ENCODE measurements at places on chromosomes 5 and 9.

DNA sequence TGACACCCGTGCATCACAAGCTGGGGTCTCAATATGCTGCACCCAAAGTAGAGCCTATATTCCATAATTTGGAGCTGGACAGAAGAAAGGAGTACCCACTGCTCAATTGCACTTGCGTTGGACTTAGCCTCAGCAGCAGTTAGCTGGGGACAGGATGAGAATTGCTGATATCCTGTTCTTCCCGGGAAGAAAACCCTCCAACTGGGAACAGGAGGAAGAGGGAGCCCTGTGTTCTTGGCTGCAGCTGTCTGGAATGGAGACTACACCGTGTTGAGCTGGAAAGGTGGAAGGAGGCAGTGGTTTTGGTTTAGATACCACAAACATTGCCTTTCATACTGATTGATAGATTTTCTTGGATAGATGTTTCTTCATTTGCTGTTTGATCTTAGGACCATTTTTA lies 24.6 kb downstream of the CNTLN start:
- DNase-seq, result no peak

DNA sequence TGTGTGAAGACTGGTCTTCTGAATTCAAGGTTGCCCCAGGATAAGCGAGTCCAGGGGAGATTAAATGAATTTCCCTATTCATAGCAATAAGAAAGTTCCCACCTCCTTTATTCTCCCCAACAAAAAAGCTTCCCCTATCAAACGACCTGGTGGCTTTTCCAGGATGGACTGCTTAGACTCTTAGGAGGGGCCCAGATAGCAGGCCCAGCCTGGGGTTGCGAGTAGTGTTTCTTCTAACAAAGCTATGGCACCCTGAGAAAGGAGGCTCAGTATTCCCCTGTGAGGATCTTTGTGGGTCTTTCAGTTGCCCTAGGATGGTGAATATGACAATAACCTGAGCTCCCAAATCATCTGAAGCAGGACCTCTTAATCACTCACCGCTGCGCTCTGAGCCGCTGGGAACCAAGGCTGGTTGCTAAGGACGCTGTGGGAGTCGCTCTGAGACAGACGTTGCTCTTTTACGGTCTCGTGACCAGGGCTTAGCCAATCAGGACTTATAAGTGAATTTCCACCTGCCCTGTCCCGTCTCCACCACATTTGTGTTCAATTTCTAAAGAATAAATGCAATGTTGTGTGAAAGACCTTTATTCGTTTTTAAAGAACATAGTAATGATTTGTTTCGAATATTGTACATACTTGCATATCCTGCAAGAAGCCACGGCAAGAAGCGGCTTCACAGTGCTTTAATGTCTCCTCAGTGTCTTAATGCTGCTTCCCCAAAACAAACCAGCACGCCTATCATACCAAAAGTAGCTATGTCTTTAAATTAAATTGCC lies at the start of gene TMEM232:
Gene TMEM232 (minus strand): TSS at position 423 of the 776 bp plus-strand sequence. CDS start 59,319 bp downstream, outside the sequence.
- DNase-seq, result peak; percentile 82

DNA sequence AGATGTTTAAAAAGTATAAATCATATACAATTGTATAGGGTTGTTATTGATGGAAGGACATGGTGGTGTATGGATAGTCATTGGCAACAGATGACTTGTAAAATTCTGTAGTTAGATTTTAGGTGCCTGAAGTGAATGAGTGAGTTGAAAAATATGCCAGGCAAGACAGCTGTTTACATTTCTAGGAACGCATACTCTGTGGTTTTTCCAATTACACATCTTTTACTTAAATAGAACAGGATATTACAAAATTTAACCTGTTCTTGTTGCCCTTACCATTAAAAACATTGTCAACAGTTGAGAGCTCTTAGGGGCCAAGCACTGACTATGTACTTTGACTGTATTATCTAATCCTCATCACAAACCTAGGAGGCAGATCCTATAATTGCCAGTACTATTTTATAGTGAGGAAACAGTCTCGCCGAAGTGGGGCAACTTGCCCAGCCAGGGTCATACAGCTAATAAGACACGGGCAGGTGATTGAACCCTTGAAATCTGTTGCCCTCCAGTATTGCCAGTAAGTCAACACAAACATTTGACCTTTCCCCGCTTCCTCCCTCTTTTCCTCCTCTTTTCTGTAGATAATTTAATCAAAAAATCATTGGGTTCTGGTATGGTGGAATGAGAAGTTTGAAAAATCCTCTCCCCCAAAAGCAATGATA lies 88.6 kb downstream of the MACROH2A1 start:
- no peak for DNase-seq

- DNase-seq, result no peak
Measured at GRCh38 chr5:56085193-56085592, 90.4 kb upstream of the IL6ST start.

- no peak for DNase-seq
Measured at GRCh38 chr9:94981723-94982090, 255.2 kb downstream of the AOPEP start.

- peak; percentile 24 for DNase-seq
Measured at GRCh38 chr9:26954050-26954508, 2.1 kb upstream of the IFT74 start.

GRCh38 chr5:97838214-97838613 lies 655.2 kb upstream of the RIOK2 start:
- no peak for DNase-seq

- DNase-seq, result no peak
Measured at GRCh38 chr9:87874304-87874623, 8.4 kb upstream of the SPATA31E1 start.

DNA sequence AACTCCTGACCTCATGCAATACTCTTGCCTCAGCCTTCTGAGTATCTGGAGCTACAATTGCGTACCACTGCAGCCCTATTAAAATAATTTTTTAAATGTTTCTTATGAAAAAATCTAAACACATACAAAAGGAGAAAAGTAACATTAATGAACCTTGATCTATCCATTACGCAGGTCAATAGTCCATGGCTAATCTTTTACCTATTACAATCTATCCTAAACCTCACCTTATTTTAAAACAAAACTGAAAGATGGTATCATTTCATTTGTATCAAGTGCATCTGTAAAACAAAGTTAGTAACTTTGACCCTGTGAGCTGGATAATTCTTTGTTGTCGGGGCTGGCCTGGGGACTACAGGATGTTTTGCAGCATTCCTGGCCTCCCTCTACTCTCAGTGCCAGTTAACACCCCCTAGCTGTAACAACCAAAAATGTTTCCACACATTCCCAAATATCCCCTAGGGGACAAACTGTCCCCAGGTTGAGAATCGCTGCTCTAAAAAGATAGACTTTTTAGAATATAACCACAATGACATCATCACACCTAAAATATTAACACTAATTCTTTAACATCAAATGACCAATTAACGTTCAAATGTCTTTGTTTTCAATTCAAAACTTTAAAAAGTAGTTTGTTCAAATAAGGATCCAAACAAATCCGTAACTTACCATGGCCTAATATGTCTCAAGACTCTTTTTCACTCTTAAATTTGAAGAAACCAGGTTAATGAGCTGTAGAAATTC lies 54.8 kb downstream of the RNF38 start:
- DNase-seq, result no peak

DNA sequence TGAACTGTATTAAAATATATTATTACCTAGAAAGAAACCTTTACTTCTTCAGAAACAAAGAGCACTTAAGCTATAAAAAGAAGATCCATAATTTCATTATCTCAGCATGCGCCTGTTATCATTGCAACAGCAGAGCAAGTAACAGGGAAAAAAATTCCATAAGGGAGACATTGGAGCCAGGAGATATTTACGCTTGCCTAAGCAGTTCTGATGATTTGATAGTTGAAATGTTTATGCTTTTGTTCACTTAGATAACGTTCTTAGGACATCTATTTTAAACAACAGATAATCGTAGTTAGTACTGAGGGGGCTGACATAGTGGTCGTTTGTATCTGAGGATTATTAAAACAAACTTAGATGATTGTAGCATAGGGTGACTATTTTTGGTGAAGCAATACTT lies 252.5 kb downstream of the NNT start:
- DNase-seq, result no peak

- no peak for DNase-seq
Measured at GRCh38 chr5:91383956-91384300, 811 bp upstream of the ARRDC3 start.

- DNase-seq, result no peak
Measured at GRCh38 chr5:98103807-98104206, 669.7 kb upstream of the RGMB start.

DNA sequence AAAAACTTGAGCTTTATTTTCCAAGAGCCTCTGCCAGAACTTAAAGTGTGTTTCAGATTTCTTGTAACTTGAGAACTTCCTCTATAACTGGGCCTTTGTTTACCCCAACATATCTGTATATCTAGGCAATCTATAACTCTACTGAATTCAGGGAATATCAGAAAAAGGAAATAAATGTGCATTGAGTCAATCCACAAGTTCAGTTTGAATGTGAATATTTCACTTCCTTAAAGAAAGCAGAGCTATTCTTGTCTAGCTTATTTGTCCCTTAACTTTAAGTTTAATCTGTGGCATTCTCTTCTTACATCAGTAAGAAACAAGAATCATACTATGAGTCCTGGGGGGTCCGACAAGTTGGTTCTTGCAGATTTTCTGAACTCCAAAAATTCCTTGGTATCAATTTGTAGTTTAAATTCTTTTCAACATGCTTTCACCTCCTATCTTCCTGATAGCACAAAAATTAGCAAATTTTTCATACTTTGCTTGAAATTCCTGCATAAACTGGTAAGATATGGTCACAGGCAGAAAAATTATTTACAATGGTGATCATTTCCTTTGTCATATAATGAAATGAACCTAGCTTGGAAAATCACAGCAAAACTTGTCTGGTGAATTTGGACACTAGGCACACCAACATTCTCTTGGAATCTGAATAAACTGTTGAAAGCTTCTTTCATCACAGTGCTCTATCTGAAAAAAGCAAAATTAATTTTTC lies 19.8 kb upstream of the ITGA1 start:
- no peak for DNase-seq

DNA sequence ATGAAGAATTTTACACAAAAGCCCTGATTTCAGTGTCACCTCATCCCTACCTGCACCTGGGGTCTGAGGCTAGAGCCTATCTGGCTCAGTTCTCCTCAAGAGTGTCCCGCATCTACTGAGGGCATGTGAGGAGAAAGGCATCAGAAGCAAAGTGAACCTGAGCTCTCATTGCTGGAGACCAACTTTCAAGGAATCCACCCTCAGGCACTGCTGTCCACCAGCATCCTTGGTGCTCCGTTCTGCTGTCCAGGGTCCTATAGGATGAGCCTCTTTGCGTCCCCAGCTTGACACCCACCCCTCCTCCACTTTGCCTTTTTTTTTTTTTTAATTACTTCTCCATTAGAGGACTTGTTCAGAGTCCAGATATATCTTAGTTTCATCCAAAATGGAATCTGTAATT lies 49.5 kb downstream of the CAMSAP1 start:
- no peak for DNase-seq

DNA sequence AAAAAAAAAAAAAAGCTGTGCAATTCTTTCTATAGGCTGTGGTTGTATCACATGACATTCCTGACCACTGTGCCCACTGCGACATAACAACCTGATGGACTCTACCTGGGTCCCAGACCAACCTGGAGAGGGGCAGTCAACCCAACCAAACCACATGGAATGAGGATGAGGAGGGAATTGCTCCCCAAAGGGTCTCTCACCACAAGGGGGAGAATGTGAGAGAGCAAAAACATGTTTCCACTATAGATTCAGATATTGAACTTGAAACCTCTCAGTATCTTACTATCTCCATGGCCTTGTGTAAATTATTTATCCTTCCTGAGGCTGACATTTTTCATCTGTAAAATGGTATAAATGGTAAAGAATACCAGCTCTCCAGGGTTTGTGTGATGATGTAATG lies 66.9 kb upstream of the SV2C start:
- DNase-seq, result no peak

GRCh38 chr9:90251316-90251715 lies 391.3 kb downstream of the DIRAS2 start:
- no peak for DNase-seq

DNA sequence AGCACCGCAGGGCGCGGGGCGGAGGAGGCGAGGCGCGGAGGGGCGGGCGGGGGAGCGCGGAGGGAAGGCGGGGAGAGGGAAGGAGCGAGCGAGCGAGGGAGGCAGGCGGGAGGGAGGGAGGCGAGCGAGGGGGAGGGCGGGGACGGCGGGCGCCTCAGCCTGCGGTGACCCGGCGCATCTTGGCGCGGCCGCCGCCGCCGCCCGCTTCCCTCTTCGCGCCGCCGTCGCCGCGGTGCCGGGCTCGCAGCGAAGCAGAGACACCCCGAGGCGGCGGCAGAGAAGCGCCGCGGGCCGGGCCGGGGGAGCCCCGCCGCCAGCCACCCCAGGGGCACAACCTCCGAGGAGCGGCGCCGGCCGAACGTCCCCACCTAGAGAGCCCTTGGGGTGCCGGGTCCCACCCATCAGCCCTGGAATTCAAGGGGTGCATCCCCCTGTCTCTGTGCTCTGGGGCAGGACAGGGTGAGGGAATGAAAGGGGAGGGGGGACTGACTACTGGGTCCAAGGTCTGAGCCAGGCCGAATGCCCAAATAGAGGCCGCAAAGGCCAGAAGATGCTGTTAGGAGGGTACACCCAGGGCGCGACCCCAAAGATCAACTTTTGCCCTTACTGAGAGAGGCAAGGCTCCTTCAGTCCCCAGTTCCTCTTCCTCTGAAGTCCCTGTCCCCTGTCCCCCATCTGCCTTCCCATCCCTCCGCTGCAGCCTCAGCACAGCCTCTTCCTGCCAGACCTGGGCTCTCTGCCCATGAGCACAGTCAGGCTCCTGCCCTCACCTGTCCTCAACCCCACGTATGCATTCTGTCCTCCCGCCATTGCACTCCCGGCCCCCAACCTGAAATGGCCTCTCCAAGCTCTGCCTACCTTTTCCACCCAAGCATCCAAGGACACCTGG lies at the start of gene ADAMTS2:
Gene ADAMTS2 (minus strand): TSS at position 29 of the 889 bp plus-strand sequence. CDS start 133 bp downstream, outside the sequence.
- DNase-seq, result no peak

GRCh38 chr5:2888520-2889060 lies 137.1 kb upstream of the IRX2 start:
- no peak for DNase-seq

DNA sequence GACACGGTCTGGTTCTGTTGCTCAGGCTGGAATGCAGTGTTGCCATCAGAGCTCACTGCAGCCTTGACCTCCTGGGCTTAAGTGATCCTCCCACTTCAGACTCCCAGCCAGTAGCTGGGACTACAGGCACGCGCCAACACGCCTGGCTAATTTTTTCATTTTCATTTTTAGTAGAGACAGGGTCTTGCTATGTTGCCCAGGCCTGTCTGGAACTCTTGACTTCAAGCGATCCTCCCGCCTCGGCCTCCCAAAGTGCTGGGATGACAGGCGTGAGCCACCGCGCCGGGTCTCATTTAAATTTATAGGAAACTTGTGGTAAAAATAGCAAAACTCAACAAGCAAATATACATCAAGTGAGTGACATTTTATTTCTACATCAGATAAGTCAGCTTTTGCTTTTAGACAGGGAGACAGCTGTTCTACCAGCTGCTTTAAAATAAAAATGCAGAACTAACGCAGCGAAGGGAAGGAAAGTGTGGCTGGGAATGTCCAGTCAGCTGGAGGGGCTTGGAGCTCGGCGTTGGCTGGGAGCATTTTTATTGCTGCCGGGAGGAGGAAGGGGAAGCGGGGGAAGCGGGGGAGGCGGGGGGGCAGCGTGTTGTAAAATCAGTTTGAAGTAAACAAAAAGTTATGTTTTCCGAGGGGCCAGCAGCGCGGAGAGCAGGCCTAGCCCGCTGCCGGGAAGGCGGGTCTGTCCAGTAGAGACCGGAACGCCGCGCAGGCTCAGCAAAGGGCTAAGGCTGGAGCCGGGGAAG lies 707 bp upstream of the ZFYVE16 start:
- no peak for DNase-seq

Data from CD4-positive, alpha-beta T cell treated with Interleukin-2 at 100 ng/mL for 4 hours (primary cell).